ENCODE measurements at places on chromosomes 7 and 10.
A peak's percentile ranks its signal among the peaks of the same experiment; 100 is the strongest.

DNA sequence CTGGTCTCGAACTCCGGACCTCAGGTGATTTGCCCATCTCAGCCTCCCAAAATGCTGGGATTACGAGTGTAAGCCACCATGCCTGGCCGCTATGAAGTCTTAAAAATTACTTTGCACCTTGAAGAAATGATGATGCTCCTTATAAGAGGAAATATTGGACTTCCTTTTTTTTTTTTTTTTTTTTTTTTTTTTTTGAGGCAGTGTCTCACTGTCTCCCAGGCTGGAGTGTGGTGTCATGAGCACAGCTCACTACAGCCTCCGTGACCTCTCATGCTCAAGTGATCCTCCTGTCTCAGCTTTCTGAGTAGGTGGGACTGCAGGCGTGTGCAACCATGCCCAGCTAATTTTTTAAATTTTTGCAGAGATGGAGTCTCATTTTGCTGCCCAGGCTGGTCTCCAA lies 65.3 kb downstream of the KMT2E start:
- no peak for DNase-seq

DNA sequence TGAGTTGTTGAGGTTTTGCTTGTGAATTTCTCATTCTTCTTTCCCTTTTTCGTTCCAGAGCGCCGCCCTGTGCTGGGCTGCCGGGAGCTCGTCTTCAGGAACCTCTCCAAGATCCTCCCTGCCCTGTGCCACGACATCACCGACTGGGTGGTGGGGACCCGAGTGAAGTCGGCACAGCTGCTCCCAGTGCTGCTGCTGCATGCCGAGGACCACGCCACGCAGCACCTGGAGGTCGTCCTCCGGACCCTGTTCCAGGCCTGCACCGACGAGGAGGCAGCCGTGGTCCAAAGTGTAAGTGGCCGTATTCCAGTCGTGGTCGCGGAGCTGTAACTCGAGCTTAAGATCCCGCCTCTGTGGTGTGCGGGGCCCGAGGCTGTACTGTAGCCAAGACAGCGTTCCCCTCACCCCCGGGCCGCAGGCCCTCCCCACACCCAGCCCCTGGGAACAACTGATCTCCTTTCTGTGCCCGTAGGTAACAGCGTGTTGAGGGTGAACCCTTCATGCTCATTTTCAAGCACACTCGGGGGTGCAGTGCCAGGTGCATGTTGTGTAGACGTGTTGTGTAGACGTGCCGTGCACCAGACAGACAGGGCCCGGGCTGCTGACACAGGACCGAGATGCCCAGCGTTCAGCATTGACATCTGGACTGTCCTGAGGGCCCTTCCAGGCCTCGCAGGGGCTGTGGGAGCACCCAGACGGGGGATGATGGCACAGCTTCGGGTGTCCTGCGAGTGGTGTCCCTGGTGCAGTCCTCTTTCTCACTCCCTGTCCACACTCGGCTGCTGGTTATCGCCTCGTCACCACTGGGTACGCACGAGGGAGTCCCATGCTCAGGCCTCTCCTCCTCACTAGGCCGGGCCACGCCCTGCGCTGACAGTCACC lies 27.7 kb upstream of the PRKAR1B start:
- DNase-seq: no peak

DNA sequence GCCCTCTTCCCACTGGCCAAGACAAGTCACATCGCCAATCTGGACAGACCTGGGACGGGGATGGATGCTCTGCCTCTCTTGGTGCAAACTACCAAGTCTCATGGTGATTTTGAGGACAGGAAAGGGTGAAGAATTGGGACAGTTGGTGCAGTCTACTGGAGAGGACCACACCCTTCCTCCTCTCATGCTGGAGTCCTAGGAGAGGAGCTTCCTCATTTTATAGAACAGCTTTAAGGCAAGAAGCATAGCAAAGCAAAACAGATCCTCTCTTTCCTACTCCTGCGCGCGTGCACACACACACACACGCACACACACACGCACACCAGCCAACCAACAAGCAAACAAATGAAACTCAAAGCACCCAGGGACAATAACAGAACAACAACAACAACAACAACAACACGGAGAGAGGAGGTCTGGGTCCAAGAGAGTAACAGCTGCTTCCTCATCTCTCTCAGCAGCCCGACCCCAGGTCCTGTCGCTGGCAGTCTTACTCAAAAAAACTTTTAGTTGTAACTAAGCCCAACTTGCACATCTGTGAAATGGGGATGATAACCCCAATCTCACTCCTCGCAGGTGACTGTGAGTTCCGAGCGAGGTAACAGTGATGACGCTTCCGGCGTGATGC lies 83.4 kb downstream of the TMEM178B start:
- DNase-seq: no peak

DNA sequence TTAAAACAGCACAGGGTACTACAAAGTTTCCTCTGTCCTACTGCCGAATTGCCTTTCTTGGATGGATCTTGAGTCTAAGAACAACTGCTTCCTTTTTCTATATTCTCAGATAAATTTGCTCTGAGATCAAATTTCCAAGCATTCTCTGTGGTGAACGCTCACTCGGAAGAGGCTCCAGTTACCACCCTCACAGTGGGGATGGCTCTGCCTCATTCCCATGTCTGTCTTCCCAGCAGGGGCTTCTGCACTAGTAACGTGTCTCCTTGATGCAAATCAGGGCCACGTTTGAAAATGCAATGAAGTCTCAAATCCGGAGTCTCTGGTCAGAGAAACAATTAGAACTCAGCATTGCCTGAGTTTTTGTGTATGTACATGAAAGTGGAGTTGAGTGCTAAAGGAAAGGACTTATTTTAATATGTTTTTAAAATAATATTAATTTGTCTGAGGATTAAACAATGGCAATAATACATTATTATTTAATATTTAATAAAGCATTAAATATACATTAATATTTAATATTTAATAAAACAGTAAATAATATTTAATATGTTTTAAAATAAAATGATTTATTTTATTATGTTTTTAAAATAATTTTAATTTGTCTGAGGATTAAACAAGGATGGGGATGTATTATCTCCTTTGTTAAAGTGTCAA lies 61.8 kb downstream of the INHBA start:
- no peak for DNase-seq

GRCh38 chr7:45703373-45703821 lies 129.2 kb downstream of the ADCY1 start:
- no peak for DNase-seq

GRCh38 chr10:78811174-78811573 lies 257.6 kb upstream of the ZMIZ1 start:
- no peak for DNase-seq

- DNase-seq: no peak
These were observed 8.0 kb downstream of the RBM33 start for GRCh38 chr7:155652156-155653114.

GRCh38 chr10:19961076-19962053 lies 145.1 kb downstream of the PLXDC2 start:
- DNase-seq: no peak

GRCh38 chr7:158280448-158281144 lies 307.0 kb downstream of the PTPRN2 start:
- no peak for DNase-seq

GRCh38 chr7:55099066-55099820 lies 80.4 kb downstream of the EGFR start:
- DNase-seq: no peak

- DNase-seq: no peak
These were observed 243.0 kb upstream of the FZD8 start for GRCh38 chr10:35885076-35885475.

DNA sequence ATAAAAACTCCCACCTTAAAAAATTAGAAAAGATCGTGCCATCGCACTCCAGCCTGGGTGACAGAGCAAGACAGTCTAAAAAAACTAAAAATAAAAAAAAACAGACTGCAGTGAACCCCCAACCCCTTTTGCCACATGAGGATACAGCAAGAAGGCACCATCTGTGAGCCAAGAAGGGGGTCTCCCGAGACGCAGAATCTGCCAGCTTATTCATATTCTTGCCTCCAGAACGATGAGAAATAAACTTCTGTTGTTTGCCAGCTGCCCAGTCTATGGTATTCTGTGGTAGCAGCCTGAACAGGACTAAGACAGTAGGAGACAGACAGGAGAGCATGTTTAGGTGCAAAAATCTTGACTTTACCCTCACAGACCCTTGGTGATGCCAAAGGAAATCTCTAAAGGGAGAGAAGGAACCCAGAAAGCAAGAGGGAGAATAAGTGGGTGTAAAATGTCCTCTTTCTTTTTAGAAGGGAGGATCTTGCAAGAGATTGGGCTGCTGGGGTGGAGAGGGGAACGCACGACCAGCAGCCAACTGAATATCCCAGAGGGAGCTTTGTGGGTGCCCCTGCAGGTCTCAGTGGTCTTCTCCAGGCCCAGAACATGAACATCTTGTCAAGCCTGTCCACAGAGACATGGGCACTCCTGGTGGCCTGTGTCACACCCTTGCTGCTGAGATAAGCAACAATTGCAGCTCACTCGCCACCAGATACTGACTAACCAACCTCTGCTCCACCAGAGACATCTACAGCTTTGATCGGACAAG lies 400.7 kb upstream of the FOXK1 start:
- DNase-seq: no peak

DNA sequence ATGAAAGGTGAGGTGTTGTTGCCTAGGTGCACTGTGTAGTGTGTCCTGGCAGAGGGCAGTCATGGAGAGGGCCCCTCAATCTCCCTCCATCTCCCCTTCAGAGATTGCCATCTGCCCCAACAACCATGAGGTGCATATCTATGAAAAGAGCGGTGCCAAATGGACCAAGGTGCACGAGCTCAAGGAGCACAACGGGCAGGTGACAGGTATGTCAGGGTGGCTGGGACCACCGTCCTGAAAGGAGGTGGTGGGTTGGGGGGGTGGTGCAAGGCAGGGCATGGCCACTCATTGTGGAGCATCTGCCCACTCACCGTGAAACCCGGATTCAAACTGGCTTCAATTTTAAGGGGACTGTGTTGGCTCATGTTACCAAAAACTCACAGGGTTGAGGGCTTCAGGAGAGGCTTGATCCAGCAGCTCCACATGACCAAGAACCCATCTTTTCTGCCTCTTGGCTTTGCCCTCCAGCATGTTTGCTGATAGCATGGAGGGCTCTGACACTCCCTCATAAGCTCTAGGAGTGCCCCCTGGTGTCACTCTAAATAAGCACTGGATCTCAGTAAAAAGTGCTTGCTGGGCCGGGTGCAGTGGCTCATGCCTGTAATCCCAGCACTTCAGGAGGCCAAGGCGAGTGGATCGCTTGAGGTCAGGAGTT lies 12.2 kb downstream of the ARPC1B start:
- no peak for DNase-seq

- no peak for DNase-seq
These were observed 174.6 kb downstream of the PIP4K2A start for GRCh38 chr10:22539579-22540298.

GRCh38 chr10:107340326-107340725 lies 175.8 kb upstream of the SORCS1 start:
- no peak for DNase-seq

- no peak for DNase-seq
These were observed 126.6 kb upstream of the GNAI1 start for GRCh38 chr7:80008039-80008438.

- DNase-seq: peak; percentile 11
These were observed 9.1 kb downstream of the GOT1 start for GRCh38 chr10:99421233-99421739.

DNA sequence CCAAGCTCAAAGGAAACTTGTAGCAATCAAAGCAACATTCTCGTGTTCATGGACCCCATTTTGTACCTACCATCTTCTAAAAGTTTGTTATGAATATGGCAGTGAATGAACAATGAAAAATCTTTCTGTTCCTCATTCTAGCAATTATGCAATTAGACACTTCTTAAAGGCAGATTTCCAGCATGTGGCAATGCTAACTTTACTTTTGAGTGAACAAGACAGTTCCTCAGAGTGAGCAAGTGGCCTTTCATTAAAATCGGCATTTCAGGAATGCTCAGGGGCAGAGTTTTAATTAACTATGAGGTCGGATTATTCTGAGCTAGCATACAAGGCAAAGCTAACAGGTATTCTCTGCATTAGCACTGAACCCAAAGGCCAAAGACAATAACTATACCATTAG lies 48.4 kb upstream of the NFE2L3 start:
- no peak for DNase-seq

DNA sequence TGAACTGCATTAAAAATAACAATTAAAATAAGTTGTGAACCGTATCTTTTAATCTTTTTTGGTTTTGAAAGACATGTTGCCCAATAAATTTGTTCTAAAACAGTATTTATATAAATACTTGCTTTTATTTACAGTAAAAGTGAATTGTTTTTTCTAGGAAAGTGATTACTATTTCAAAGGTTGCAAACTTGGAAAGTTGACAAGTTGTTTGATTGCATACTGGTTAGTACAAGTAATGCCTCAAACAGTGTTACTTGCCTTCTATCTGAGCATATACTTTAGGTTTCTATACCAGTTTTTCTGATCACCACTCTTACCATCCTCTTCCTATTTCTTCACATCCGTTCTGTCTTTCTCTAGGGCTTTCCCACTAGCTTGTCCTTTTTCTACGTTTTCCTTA lies 212.6 kb downstream of the FOXP2 start:
- no peak for DNase-seq

DNA sequence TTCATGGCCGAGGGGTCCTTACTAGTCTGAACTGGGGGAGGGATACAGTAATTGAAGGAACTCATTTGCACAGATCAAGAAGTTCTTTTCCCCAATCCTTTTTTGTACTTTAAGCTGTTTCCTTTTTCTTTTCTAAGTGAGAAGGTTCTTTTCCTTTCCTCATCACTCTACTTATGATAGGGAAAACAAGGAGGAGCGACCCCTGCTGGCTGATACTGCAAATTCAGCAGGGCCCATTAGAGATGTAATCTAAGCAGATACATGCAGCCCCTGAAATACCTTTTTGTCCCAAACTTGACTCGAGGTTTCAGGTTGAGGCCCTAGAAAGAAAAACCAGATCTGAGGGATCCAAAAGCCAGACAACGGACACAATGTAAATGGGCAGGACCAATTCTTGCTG lies 305.5 kb downstream of the DNAJB9 start:
- no peak for DNase-seq

DNA sequence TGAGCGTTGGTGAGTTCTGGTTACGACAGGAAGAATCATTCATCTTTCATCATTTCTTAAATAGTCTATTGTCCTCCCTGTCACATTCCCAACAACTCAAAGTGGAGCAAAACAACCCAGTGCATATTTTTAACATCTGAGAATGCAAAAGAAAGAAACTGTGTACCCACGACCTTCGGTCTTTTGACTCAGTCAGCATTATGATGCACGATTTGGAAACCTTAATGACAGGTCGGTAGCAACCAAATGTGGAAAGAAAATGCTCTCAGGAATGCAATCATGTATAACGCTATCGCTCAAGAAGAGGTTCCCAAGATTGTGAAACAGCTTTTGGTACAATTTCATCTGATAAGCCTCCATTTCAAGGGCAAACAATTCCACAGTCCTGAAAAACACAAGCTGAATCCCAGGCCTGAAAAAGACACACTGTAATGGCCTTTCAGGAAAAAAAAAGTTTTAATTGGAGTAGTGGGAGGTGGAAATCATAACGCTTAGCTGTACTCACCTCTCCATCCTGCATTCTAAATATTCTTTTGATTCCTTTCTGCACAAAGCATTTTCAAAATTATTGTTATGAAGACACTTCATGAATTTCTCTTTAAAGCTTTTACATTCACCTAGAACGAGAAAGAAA lies 2.6 kb downstream of the COX19 start:
- DNase-seq: no peak

Data from NCI-H2029 treated with DMSO at 0.1 percent for 48 hours (cell line).